ENCODE measurements at places on chromosomes 3 and 15. TPM values are rescaled to one million over a fixed set of nuclear protein-coding genes. Genes with fewer than 3 reads are reported as not detected.

The CHRNA7 gene
- 9.1 TPM for total RNA-seq

The P2RY1 gene
- total RNA-seq, result 7.9 TPM

The HCLS1 gene
- 21.0 TPM for total RNA-seq

The WNT5A gene
- 14.3 TPM for total RNA-seq

The ANKRD63 gene
- total RNA-seq, result not detected

The LINGO1 gene
- total RNA-seq, result not detected

The GP5 gene
- not detected for total RNA-seq

The PLOD2 gene
- 83.2 TPM for total RNA-seq

The CKMT1B gene
- total RNA-seq, result not detected

The DZIP3 gene
- total RNA-seq, result 17.3 TPM

The USP50 gene
- total RNA-seq, result not detected

The CP gene
- total RNA-seq, result 13.3 TPM

The MORC1 gene
- total RNA-seq, result not detected

The HIGD2B gene
- total RNA-seq, result not detected

- DNase-seq, result no peak
Measured at GRCh38 chr15:90099072-90099867, 3.0 kb downstream of the IDH2 start.

DNA sequence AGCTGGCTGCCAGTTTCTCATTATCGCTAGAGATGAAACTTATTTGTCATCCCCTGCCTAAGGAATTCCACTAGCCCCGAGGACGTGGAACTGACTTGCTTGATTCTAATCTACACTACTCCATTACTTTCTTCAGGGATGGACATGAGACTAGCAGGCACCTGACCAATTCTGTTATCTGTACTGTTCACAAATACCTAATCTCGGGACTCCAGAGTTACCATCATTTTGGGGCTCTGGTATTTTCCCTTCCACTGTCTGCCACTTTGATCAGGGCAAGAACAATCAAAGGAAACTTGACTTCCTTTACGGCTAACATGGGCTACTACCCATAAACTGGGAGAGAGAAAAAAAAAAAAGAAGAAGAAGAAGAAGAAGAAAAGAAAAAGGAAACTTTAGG lies 27.8 kb downstream of the BMF start:
- DNase-seq, result no peak

DNA sequence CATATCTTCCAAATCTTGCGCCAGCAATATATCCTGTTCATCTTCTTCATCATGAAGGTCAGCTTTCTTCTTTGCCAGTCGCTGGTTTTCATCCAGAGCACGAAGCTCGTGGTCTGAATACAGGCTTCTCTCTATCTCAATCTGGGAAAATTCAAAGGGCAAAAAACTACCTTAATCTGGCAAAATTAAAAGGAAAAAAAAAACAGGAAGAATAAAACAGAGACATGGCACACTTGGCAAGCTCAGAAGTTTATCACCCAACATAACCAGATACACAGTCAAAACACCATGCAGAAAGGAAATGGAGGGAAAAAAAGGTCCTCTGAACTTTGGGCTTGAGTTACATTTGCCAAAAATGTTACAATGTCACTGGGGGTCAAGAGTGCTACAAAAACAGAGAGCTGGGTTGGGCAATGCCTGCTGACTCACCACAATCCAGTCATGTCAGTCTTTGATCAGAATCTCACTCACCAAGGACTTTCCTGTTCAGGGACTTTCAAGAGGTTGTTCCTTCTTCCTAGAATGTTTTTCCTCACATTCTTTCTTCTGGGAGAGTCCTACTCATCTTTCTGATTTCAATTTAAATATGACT lies 1.5 kb downstream of the MRPL46 start:
- no peak for DNase-seq

GRCh38 chr15:41125931-41126642 lies 10.0 kb upstream of the INO80 start:
- no peak for DNase-seq

DNA sequence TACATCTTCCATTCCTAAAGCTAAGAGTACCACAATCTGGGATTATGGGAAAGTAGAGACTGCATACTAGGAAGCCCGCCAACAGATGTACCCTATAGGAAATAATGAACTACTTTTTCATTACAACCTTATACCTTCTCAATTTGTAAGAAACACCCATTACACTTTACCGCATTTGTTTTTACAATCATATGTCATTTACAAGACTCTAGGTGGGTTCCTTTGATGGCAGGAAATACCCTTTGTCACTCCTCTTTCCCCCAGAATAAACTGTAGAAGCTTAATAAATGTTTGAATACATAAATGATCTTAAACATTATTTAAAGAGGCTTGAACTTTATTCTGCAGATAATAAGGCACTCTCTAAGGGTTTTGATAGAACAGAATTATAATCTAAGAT lies 150.1 kb upstream of the TGFBR2 start:
- DNase-seq, result no peak

DNA sequence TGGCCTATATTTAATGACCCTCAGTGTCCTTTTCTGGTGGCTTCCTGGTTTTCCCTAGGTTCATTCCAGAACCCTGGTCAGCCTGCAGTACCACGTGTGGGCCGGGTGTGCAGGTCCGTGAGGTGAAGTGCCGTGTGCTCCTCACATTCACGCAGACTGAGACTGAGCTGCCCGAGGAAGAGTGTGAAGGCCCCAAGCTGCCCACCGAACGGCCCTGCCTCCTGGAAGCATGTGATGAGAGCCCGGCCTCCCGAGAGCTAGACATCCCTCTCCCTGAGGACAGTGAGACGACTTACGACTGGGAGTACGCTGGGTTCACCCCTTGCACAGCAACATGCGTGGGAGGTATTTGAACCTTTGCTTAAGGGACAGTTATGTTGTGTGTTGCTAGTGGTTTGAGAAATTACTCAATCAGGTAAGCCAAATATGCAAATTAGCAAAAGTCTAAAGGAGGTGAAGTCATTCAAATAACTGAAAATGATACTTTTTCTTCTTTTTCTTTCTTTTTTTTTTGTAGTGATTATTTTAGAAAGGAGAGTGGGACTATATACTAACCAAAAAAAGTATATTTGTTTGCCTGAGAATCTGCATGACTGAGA lies 259.2 kb downstream of the ADAMTSL3 start:
- no peak for DNase-seq

DNA sequence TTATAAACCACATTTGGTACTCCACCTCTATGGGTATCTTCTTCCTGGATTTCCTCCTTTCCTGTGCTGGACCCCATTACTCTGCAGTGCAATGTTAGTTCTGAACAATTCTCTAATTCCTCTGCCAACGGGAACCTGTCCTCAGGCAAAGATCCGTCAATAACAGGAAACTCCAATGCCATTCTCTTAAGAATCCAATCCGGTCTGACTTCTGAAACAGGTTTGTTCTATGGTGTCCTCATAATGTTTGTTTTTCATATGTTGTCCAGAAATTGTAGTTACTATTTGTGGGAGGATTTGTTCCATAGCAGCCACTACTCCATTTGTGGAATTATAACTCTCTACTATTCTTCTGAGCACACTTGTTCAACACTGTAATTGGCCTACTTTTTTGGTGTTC lies 112.7 kb downstream of the TBL1XR1 start:
- no peak for DNase-seq

DNA sequence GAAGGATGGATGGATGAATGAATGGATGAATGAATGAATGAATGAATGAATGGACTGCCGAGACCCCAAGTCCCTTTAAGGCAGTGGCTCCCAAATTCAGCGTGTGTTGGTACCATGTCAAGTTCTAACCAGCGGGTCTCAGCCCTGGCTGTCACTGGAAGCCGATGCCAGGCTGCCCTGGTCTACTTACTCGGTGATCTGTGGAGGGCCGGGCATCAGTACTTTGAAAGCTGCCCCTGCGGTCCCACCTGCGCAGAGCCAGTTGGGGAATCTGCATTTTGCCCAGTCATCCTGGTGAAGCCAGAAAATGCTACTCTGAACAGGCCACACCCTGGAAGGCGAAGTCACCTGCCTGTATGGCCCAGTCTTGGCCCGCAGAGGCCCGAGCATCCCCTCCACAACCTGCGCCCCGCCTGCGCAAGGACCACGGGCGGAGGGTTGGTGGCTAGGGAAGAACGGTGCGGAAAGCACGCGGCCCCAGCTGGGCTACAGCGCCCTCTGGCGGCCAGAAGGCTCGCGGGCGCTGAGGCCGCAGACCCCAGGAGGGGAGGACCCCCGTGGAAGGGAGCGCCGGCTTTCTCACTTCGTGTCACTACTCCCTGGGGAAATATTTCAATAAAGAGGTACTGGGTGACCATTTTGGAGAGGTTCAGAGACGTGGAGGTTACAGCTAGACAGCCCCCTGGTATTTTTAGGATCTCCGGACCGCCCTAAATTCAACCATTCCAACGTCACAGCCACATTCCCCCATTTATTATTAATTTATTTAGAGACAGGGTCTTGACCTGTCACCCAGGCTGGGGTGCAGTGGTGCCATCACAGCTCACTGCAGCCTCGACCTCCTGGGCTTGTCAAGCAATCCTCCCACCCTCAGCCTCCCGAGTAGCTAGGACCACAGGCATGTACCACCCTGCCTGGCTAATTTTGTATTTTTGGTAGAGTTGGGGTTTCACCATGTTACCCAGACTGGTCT lies 34.9 kb downstream of the PRKCD start:
- no peak for DNase-seq

GRCh38 chr3:196048922-196049598 lies 32.8 kb downstream of the TFRC start:
- DNase-seq, result no peak

- no peak for DNase-seq
Measured at GRCh38 chr3:143484846-143485512, 363.3 kb downstream of the SLC9A9 start.

DNA sequence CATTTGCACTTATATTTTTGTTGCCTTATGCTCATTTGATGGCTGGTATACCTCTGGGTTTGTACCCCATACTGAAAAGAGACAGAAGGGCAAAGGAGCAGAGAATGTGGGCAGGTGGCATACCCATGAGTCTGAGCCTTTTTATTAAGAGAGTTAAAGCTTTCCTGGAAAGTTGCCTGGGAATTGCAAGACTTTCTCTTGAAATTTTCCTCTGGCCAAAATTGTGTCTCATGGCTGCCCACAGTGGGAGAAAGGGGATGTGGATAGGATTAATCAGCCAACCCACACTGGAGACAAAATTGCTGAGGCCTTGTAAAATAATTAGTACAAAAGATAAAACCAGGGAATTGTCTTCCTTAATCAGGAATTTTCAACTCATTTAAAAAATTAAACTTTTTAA lies 8.2 kb upstream of the NMD3 start:
- no peak for DNase-seq

DNA sequence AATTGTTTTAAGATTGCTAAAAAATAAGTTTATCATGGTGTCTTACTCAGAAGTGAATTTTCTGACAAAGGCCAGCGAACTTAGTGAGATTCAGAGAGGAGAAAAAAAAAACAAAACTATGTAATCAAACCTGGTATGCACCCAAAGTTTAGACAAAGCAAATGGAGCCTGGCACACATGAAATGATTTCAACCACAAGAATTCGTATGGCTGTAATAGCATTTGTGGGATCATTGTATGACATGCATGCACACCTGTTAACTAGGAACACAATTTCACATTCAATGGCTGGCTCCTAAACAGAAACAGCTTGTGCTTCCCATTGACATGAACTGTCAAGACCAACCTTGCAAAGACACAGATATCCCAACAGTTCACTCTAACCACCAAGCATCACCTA lies 94.6 kb downstream of the ZIC4 start:
- no peak for DNase-seq

GRCh38 chr3:151726016-151726415 lies 7.7 kb upstream of the AADACL2 start:
- DNase-seq, result no peak

GRCh38 chr3:140053794-140054193 lies 118.8 kb downstream of the CLSTN2 start:
- no peak for DNase-seq

DNA sequence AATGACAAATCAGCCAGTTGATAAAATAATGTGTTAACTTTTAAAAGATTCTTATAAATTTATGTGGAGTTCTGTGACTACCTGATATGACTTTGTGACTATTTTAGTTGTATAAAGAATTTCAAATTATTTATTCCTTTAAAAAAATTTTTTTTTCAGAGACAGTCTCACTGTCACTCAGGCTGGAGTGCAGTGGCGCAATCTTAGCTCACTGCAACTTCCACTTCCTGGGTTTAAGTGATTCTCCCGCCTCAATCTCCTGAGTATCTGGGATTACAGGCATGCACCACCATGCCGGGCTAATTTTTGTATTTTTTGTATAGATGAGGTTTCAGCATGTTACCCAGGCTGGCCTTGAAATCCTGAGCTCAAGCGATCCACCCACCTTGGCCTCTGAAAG lies 48.5 kb downstream of the MBNL1 start:
- DNase-seq, result no peak

DNA sequence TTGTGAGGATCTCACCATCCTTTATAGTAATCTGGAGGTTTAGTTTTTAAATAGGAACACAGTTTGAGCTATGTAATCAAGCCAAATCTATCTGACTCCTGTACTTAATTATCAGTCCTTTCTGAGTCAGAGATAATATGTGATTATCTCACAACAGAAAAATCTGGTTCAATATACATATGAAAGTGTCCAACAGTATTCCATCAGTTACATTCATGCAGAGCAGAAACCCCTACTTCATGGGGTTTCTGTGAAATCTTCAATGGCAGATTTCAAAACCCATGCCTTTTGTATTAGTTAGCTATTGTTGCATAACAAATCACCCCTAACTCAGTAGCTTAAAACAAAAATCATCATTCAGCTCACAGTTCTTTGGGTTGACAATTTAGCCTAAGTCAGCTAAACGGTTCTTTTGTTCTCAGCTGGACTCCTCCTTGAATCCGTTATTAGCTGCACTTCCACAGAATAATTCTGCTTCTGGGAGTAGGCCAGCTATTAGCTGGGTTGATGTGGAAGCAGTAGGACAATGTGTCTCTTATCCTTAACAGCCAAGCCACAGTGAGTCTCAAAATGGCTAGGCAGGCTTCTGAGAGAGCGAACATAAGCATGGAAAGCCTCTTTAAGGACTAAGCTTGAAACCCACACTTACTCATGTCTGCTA lies 42.9 kb upstream of the ARPP21 start:
- DNase-seq, result no peak

DNA sequence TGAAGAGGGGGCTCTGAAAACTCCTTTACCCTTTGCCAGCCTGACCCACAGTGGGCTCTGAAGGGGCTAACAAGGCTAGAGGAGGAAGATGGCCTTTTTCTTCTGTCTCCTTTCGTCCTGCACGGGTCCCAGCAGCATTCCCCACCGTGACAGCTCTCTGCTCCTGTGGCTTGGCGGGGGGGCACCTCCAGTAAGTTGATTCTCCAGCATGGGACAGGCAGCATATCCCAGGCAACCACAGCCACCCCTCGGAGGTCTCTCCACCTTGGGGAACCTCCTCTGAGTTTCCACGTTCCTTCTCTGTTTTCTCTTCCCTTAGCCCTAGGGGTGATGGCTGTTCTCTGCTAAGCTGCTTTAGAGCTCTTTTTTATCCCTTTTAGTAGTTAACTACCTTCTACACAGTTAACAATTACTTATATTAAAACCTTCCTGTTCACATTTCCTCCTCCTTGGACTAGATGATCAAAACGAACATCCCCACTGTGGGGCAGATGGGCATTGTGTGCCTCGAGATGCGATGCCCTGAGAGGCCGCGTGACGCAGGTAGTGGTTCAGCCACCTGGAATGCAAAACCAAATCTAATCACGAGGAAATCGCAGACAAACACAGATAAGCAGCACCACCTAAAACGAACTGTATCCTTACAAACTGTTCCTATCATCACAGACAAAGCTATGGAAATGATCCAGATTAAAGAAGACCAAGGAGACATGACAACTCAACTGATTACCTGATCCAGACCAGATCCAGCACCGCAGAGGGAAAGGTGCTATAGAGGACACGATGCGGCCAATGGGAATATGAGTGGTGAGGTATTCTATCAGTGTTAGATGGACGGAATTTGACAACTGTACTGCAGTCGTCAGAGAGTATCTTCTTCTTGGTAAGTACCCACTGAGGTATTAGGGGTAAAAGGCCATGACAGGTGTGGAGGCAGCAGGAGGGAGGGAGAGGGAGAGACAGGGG lies 27.7 kb downstream of the TSPAN3 start:
- DNase-seq, result no peak

All from uterus (tissue), 4 donors.